Mammary epithelial cell (primary cell): ENCODE measurements at places on chromosomes 2 and 18. TPM values are rescaled to one million over a fixed set of nuclear protein-coding genes. Genes with fewer than 3 reads are reported as not detected.

TRIM54 gene
- not detected for polyA plus RNA-seq

FBLN7 gene
- 0.18 TPM for polyA plus RNA-seq

RFTN2 gene
- not detected for polyA plus RNA-seq

TCF23 gene
- not detected for polyA plus RNA-seq

WDFY1 gene
- 42.8 TPM for polyA plus RNA-seq

FAM124B gene
- not detected for polyA plus RNA-seq

PELI1 gene
- 8.3 TPM for polyA plus RNA-seq

REEP1 gene
- polyA plus RNA-seq, result 0.09 TPM

CD8A gene
- 0.15 TPM for polyA plus RNA-seq

UGT1A3 gene
- not detected for polyA plus RNA-seq

PLCD4 gene
- 2.8 TPM for polyA plus RNA-seq

MYO7B gene
- not detected for polyA plus RNA-seq

ADNP2 gene
- polyA plus RNA-seq, result 9.1 TPM

MEP1B gene
- not detected for polyA plus RNA-seq

COLEC12 gene
- polyA plus RNA-seq, result not detected

ABCB11 gene
- not detected for polyA plus RNA-seq

GALR1 gene
- not detected for polyA plus RNA-seq

RAX gene
- polyA plus RNA-seq, result not detected

KIAA2012 gene
- polyA plus RNA-seq, result not detected

ANKRD62 gene
- polyA plus RNA-seq, result not detected

POTEC gene
- not detected for polyA plus RNA-seq

HRH4 gene
- polyA plus RNA-seq, result not detected

OTX1 gene
- 0.34 TPM for polyA plus RNA-seq

UGT1A4 gene
- not detected for polyA plus RNA-seq
